ENCODE measurements at places on chromosomes 16 and 17.
A peak's percentile ranks its signal among the peaks of the same experiment; 100 is the strongest.

- no peak for DNase-seq
Measured at GRCh38 chr16:9123401-9123800, 32.0 kb downstream of the HAPSTR1 start.

DNA sequence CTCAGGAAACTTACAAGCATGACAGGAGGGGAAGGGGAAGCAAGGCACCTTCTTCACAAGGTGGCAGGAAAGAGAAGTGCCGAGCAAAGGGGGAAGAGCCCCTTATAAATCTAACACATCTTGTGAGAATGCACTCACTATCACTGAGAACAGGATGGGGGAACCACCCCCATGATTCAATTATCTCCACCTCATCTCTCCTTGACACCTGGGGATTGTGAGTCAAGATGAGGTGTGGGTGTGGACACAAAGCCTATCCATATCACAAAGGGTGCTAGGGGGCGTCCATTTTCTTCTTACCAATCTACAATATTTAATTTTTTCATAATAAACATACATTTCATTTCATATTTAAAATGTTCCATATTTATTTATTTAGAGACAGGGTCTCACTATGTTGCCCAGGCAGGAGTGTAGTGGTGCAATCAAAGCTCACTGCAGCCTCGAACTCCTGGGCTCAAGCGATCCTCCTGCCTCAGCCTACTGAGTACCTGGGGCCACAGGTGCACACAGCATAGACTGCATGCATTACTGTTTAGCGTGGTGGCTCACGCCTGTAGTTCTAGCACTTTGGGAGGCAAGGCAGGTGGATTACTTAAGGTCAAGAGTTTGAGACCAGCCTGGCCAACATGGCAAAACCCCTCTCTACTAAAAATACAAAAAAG lies 26.5 kb upstream of the FAAP100 start:
- no peak for DNase-seq

DNA sequence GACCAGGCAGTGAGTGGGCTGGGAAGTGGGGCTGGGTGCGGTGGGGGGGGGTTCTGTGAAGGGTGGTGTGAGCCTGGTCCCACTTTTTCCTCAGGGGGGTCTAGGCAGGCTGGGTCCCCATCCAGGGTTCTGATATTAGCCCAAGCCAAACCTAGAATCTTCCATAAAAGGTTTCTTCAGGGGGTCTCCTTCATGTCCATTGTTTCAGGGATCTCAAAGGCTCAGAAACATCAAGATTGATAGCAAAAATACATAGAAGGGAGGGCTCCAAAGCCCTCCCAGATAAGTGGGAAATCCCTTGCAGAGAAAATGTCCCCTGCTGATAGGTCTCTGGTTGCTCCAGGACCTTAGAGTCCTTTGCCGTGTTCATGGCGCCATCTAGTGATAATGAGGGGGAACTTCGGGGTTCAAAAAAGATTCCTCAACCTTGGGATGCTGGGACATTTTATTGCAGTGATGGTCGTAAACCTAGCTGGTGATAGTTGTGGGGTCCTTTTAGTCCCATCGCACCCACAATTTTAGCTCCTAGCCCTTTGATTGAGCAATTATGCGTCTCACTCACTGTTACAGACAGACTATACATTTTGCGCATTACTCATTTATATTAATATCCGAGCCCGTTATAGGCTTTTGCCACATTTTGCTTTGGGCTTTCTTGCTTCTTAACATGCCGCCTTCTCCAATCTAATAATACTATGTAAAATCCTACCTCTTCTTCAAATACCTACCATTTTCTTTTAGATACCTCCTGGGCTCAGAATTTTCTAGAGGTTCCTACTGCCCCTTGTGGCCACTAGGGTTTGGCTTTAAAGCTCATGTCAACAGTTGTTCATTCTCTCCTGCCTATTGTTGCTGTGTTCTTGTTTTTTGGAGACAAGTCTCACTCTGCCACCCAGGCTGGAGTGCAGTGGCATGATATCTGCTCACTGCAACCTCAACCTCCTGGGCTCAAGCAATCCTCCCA lies 35.1 kb downstream of the IGF2BP1 start:
- peak; percentile 50 for DNase-seq

- no peak for DNase-seq
Measured at GRCh38 chr16:64051824-64052223, 1070.0 kb downstream of the CDH11 start.

- no peak for DNase-seq
Measured at GRCh38 chr17:65072660-65073071, 16.1 kb upstream of the GNA13 start.

DNA sequence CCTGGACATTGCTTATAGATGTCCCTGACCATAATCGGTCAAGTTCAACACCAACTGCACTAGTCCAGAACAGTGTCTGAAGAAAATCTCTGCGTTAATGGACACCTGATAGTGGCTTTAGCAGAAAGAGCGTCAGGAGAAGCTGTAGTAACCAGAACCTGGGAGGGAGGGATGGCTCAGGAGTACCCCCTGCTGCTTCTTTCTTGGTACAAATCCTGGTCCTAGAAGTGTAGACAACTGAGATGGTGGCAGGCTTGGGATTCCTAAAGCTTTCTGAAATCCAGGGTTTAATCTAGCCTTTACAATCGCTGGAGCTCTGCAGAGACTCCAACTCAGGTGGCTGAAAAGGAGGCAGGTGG lies 5.4 kb downstream of the MAP3K14 start:
- no peak for DNase-seq

DNA sequence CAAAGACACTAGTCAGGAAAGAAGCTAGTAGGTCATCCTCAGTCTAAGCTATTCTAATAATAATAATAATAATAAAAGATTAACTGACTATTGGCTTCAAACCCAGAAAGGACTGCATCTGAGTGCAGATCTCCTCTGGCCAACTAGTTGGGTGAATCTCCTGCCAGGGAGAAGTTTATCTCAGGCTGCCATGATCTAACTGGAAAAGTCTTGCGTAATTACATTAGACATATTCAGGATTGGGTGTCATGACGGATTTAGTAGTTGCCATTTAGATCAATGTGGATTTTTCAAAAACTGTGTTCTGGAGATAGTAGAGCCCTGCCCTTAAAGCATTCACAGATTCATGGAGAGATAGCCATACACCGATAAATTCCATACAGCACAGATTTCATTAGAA lies 69.5 kb downstream of the KIF2B start:
- DNase-seq = no peak

- no peak for DNase-seq
Measured at GRCh38 chr17:29357821-29358232, 32.3 kb upstream of the TAOK1 start.
